ENCODE measurements at places on chromosomes 1 and 21.

- DNase-seq = peak; percentile 5
Measured at GRCh38 chr1:52502789-52503188, 50.1 kb downstream of the TUT4 start.

DNA sequence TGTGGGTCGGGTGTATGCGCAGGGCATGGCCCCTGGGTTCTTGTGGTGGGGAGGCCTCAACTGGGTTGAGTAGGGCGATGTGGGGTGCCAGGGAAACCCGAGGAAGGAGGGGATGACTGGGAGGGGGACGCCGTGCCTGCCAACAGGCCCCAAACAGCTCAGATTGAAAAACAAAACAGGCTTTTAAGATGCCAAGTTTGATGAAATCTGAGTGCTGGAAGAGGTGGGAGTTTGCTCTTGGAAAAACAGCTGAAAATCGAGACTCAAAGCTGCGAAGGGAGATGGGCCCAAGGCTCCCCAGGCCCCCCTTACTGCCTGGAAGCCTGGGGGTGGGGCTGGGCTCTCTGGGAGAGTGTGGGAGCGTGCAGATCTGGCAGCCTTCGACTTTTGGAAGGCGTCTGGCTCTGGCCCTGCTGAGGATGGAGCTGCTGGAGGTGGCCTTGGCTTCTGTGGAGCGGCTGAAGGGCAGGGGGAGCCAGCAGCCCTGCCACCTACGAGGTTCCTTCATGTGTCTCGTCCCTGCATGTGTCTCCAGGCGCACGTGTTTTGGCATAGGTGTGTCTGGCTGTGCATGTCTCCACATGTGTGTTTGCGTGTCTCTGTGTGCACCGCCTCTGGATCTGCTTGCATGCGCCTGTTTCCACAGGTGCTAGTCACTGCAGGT is 33.3 kb downstream of the PTPRF start:
- peak; percentile 17 for DNase-seq

DNA sequence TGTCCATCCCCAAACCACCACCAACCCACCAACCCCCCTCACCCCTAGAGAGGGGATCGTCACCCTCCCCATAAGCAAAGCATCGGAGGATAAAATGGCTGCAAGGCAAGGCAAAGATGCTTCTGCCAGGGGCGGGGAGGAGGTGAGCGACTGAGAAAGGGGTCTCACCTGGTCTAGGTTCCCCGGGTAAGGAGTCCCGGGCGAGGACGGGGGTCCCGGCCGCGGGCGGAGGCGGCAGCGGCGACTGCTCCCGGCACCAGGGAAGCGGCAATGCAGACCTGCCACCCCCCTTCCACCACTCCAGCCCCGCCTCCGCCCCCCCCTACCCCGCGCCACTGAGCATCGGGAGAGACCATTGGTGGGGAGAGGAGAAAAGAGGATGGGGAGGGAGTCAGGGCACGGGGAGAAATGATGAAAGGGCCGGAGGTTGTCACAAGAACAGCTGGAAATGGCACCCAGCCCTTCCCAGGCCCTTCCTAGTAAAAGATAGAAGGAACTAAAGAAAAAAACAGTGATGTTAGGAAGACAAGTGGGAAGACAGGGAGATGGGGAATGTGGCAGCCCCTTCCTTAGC is at the start of gene SV2A:
TSS of gene SV2A (minus strand) at position 274 of the 574 bp plus-strand sequence. CDS start 4,004 bp downstream, outside the sequence.
- peak; percentile 66 for DNase-seq

DNA sequence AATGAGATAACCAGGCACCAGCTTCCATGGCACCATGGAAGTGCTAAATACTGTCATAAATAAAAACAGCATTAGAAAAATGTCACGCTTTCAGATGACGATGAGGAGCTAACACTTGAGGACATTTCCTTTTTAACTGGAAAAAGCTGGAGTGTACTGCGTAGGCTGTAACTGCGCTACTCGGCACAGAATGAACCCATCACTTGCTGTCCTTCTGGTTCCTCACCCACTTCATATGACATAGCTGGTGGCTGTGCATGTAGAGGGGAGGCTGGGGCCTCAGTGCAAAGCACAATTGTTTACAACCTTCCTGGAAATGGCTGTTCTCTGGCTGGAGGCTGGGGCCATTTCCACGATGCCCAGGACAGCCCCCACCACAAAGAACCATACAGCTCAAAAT is 55.7 kb downstream of the NTPCR start:
- DNase-seq = no peak
